ENCODE measurements at places on chromosomes 6 and 20.

GRCh38 chr6:125818225-125818657, 27.5 kb downstream of the NCOA7 start:
- DNase-seq, result no peak

DNA sequence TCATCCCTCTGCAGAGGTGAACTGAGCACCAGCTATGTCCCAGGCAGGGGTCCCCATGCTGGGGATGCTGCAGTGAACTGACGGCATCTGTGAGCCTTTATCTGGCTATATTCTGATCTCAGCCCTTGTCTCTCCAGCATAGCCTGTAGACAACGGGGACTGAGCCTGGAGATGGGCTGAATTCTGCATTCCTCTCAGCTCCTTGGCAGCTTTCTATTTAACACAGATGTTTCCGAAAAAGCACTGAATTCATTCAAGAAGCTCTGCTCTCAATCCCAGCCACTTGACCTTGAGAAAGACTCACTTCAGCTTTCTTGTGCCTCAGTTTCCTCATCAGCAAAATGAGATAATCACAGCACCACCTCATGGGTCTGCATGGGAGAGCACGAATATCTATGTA, 204.4 kb upstream of the PMEPA1 start:
- DNase-seq, result no peak

GRCh38 chr20:22802296-22802695, 217.9 kb upstream of the FOXA2 start:
- DNase-seq, result no peak

GRCh38 chr20:1934156-1934555, 38.9 kb downstream of the SIRPA start:
- DNase-seq, result no peak

Measured in NB4 (cell line).